Stomach (tissue), 19 donors: ENCODE measurements at places on chromosomes 1 and 21. TPM values are rescaled to one million over a fixed set of nuclear protein-coding genes. Genes with fewer than 3 reads are reported as not detected.

- no peak overlapping the region for H3K4me3 ChIP-seq
- no peaks in the 10 kb centered on the region for H3K4me1 ChIP-seq
- no peaks in the 10 kb centered on the region for H3K36me3 ChIP-seq
These were observed 505.4 kb downstream of the KCNT2 start for GRCh38 chr1:196102826-196103225.

Gene RHD
- total RNA-seq: not detected

DNA sequence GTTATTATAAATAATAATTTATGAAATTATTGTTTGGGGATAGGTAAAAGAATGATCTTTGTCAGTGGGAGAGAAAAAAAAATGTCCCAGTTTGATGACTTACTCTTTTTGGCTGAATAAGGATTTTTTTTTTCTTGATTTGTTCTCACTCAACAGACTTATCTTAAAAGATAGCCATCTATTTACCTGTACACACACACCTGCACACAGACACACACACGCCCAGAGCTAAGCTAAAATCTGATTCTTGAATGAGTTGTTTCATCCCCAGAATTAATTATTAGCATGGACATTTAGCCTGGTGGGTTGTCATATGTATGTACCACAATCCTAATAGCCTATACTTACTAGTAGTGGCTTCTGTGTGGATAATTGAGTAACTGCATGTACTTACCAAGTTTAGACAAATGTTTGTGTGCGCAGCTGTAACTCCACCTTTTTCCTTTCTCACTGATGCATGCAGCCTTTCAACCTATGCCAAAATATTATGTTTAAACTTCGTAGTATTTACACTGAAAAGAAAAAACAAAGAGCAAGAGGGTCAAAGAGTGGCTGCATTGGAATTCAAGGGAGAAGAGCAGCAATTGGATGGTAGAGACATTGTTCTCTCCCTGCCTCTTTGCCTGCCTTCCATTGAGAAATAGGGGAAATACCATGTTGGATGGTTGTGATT lies 174.3 kb downstream of the ADGRL2 start:
- no peak overlapping the region for H3K4me3 ChIP-seq
- peaks cover 11% of the 10 kb centered on the region for H3K36me3 ChIP-seq
- no peak overlapping the region for H3K27ac ChIP-seq
- DNase-seq: no peak
- peaks cover 14% of the 10 kb centered on the region for H3K4me1 ChIP-seq

- H3K27ac ChIP-seq: no peak overlapping the region
- H3K36me3 ChIP-seq: no peaks in the 10 kb centered on the region
- H3K4me1 ChIP-seq: peaks cover 24% of the 10 kb centered on the region
- DNase-seq: no peak
- no peaks in the 10 kb centered on the region for H3K27me3 ChIP-seq
These were observed 16.0 kb upstream of the TTC39A start for GRCh38 chr1:51346086-51346942.

Gene BNIPL
- total RNA-seq: 1.3 TPM

Gene MYOG
- not detected for total RNA-seq

DNA sequence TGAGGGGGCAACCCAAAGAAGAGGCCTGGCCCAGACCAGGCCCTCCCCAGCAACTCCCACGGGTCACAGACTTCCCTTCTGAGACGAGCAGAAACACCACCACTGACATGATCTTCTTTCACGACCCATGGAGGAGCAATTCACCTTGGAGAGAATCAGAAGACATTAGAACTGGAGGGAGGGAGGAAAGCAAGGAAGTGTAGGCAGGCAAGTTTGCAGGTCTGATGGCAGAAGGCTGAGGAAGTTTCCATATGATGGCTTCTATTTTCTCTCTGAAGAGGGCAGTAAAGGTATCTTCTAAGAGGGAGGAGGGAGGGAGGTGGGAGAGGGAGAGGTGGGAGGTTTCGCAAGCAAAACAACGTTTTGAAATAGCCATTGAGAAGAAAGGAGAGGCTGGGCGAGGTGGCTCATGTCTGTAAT lies 1.4 kb upstream of the UBXN10 start:
- H3K4me3 ChIP-seq: no peak overlapping the region
- no peak for DNase-seq
- H3K27ac ChIP-seq: no peak overlapping the region
- peaks cover 8% of the 10 kb centered on the region for H3K27me3 ChIP-seq
- H3K4me1 ChIP-seq: peaks cover 36% of the 10 kb centered on the region
- no peaks in the 10 kb centered on the region for H3K36me3 ChIP-seq

DNA sequence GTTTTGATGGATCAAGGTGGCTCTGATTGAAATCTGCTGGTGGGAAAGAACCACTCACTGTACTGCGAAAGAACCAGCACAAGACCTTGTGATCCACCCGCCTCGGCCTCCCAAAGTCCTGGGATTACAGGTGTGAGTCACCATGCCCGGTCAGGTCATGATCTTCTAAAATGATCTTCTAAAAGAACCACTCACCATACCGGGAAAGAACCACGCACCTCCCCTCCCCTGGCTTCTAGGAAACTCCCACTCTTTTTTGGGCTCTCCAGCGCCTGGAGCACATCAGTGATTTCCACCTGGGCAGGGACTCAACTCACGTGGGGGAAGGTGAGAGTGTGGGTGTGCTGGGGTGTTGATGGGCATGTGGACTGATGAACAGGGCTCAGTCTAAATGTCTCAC lies 7.9 kb upstream of the RAB7B start:
- peaks cover 4% of the 10 kb centered on the region for H3K4me1 ChIP-seq
- peak overlapping the region; percentile 4 for H3K27ac ChIP-seq
- peaks cover 38% of the 10 kb centered on the region for H3K36me3 ChIP-seq

Gene SPATA45
- total RNA-seq: not detected

- no peak for DNase-seq
- H3K36me3 ChIP-seq: peaks cover 5% of the 10 kb centered on the region
- H3K27ac ChIP-seq: no peak overlapping the region
- no peak overlapping the region for H3K4me3 ChIP-seq
- H3K4me1 ChIP-seq: peaks cover 37% of the 10 kb centered on the region
- no peaks in the 10 kb centered on the region for H3K27me3 ChIP-seq
These were observed 51.0 kb downstream of the RAB3GAP2 start for GRCh38 chr1:220221269-220221668.

DNA sequence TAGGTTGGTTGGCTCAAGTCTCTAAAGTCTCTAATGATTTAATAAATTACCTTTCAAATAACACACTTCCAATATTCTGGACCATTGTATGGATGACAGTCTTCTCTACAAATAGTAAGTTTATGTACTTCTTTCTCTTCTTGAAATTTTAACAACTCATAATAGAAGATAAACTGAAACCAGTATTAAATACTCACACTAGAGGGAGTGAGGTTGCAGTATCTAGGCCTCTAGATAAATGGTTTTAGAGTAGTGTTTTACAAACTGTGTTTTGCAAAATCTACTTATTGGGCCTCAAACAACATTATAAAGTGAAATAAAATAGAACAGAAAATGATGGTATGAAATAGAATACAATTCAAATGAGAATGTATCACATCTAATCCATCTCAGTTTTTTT lies 479.9 kb upstream of the BRINP3 start:
- H3K36me3 ChIP-seq: no peaks in the 10 kb centered on the region
- H3K27me3 ChIP-seq: no peaks in the 10 kb centered on the region
- no peak overlapping the region for H3K4me3 ChIP-seq

- no peaks in the 10 kb centered on the region for H3K4me1 ChIP-seq
- H3K27ac ChIP-seq: peak overlapping the region; percentile 43
- no peak overlapping the region for H3K4me3 ChIP-seq
- H3K36me3 ChIP-seq: no peaks in the 10 kb centered on the region
- no peak for DNase-seq
- no peaks in the 10 kb centered on the region for H3K27me3 ChIP-seq
These were observed 60.3 kb upstream of the KCNK2 start for GRCh38 chr1:215022204-215022603.

Gene RIPK4
- 9.0 TPM for total RNA-seq

- H3K36me3 ChIP-seq: no peaks in the 10 kb centered on the region
- H3K4me3 ChIP-seq: no peak overlapping the region
These were observed 43.4 kb downstream of the CNST start for GRCh38 chr1:246609632-246610031.

- peak overlapping the region; percentile 98 for H3K27ac ChIP-seq
- peaks cover 46% of the 10 kb centered on the region for H3K4me1 ChIP-seq
- no peaks in the 10 kb centered on the region for H3K36me3 ChIP-seq
These were observed 1.3 kb downstream of the CDC42BPA start for GRCh38 chr1:227317011-227317451.

- no peak overlapping the region for H3K4me3 ChIP-seq
- no peaks in the 10 kb centered on the region for H3K36me3 ChIP-seq
- H3K27me3 ChIP-seq: no peaks in the 10 kb centered on the region
- no peak overlapping the region for H3K27ac ChIP-seq
These were observed 12.8 kb upstream of the LRRC8D start for GRCh38 chr1:89807983-89808382.

GRCh38 chr1:77063118-77063517 lies 156.1 kb downstream of the PIGK start:
- no peaks in the 10 kb centered on the region for H3K27me3 ChIP-seq
- H3K27ac ChIP-seq: no peak overlapping the region
- H3K4me3 ChIP-seq: no peak overlapping the region
- H3K36me3 ChIP-seq: no peaks in the 10 kb centered on the region

DNA sequence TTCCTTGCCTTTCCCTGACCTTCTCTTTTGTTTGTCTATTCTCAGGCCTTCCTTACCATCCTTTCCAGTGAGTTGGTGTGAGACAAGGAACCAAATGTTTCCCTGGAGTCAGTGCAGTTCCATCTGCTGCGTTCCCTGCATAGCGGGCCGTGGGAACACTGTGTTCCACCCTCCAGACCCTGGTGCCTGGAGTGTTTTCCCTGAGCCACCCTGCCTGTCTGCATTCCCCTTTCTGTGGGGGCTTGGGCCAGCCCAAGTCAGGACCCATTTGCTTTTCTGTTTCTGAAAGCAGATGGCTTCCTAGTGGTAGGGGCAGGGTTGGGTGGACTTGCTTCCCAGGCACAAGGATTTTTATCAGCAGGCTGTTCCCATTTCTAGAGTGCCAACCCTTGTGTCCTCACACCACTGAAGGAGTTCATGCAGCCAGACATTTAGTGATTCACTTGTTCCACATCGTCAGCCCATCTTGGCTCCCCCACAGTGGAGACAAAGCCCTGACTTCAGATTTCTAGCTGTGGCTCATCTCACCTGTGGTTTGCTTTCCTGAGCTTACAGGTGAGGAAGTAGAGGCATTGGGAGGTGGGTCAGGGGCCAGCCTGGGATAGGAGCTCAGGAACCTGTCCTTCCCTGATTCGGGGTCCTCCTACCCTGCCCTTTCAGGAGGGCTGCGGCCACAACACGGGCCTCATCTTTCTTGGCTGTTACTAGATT lies 14.1 kb upstream of the MYOG start:
- no peaks in the 10 kb centered on the region for H3K36me3 ChIP-seq
- no peaks in the 10 kb centered on the region for H3K4me1 ChIP-seq
- no peak overlapping the region for H3K27ac ChIP-seq
- no peak overlapping the region for H3K4me3 ChIP-seq
- H3K27me3 ChIP-seq: no peaks in the 10 kb centered on the region

GRCh38 chr1:213162862-213163261 lies 111.8 kb downstream of the RPS6KC1 start:
- no peak for DNase-seq
- no peaks in the 10 kb centered on the region for H3K36me3 ChIP-seq
- no peaks in the 10 kb centered on the region for H3K27me3 ChIP-seq
- no peak overlapping the region for H3K4me3 ChIP-seq
- H3K27ac ChIP-seq: no peak overlapping the region

Gene PTPN22
- total RNA-seq: 4.5 TPM

GRCh38 chr1:162822391-162823200 lies 32.1 kb downstream of the HSD17B7 start:
- no peak overlapping the region for H3K27ac ChIP-seq
- peak; percentile 60 for DNase-seq
- peak overlapping the region; percentile 41 for H3K4me3 ChIP-seq
- H3K36me3 ChIP-seq: no peaks in the 10 kb centered on the region
- H3K27me3 ChIP-seq: peaks cover 9% of the 10 kb centered on the region
- H3K4me1 ChIP-seq: peaks cover 13% of the 10 kb centered on the region

- H3K4me3 ChIP-seq: no peak overlapping the region
- H3K4me1 ChIP-seq: peaks cover 26% of the 10 kb centered on the region
- H3K36me3 ChIP-seq: no peaks in the 10 kb centered on the region
- H3K27me3 ChIP-seq: no peaks in the 10 kb centered on the region
These were observed 31.1 kb downstream of the RAB3GAP2 start for GRCh38 chr1:220241072-220241663.

Gene C4BPB
- 6.2 TPM for total RNA-seq

DNA sequence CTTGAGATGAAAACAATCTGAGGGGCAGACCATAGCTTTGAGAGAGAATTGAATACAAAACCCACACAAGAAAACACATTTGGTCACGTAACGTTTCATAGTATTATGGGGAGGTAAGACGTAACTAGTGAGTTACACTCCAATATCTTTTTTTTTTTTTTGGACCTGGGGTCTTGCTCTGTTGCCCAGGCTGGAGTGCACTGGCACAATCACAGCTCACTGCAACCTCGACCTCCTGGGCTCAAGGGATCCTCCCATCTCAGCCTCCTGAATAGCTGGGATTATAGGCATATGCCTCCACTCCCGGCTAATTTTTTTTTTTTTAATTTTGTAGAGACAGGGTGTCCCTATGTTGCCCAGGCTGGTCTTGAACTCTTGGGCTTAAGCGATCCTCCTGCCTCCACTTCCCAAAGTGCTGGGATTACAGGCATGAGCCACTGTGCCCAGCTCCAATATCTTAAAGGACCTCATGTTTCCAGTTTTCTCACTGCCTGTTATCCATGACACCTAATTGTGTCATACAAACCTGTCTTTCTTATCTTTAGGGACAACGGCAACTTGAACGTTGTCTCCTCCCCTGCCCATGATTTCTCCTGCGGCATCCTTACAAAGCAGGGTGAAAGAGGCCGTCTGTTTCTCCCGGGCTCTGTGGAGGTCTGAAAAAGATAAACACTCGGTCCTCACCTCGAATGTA lies 5.3 kb downstream of the TRIM45 start:
- no peak for DNase-seq
- peaks cover 45% of the 10 kb centered on the region for H3K36me3 ChIP-seq
- no peak overlapping the region for H3K27ac ChIP-seq
- H3K27me3 ChIP-seq: no peaks in the 10 kb centered on the region

GRCh38 chr1:21661886-21662285 lies 7.3 kb downstream of the RAP1GAP start:
- no peak for DNase-seq
- H3K4me1 ChIP-seq: peaks cover 17% of the 10 kb centered on the region
- no peak overlapping the region for H3K4me3 ChIP-seq
- H3K27ac ChIP-seq: no peak overlapping the region
